Activated CD8-positive, alpha-beta memory T cell treated with anti-CD3 and anti-CD28 coated beads, Interleukin-2, amount 50 U/mL, for 48 hours (primary cell): ENCODE measurements at places on chromosomes 5 and 9.

GRCh38 chr5:52867809-52868208 is 80.1 kb downstream of the ITGA1 start:
- DNase-seq, result no peak

DNA sequence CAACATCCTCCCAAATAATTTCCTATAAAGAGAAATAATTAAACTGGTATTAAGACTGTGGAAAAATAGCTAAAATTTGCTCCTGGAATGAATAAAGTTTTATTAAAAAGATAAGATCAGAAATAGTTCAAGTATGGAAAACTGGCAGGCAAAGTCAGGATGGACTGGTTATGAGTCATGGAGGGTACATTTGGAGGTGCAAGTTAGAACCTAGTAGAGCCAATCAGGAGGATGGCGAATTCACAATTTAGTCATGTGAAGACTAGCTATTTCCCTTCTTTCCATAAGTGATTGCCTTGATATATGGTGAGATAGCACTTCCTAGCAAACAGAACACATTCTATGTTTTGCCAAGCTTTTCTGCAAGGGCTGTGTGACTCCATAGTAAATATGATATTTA is 1303.5 kb downstream of the EFNA5 start:
- no peak for DNase-seq

- DNase-seq, result peak; percentile 41
Measured at GRCh38 chr9:134606951-134607731, 34.5 kb upstream of the COL5A1 start.

DNA sequence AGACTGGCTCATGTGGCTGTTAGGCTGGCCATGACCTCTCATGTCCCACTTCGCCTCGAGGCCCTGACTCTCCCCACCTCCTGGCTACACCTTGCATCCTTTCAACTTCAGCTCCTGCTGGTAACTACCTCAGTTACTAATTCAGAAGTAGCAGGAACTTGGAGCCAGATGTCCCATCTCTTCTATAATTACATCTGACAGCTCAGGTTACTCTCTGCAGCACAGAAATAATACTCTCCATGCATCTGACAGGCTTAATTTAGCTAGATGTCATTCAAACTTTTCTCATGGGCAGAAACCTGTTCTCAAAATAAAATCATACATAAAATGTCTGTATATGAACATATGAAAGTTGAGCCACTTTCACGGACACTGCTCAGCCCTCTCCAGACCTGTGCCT is 92.2 kb upstream of the IL33 start:
- no peak for DNase-seq

DNA sequence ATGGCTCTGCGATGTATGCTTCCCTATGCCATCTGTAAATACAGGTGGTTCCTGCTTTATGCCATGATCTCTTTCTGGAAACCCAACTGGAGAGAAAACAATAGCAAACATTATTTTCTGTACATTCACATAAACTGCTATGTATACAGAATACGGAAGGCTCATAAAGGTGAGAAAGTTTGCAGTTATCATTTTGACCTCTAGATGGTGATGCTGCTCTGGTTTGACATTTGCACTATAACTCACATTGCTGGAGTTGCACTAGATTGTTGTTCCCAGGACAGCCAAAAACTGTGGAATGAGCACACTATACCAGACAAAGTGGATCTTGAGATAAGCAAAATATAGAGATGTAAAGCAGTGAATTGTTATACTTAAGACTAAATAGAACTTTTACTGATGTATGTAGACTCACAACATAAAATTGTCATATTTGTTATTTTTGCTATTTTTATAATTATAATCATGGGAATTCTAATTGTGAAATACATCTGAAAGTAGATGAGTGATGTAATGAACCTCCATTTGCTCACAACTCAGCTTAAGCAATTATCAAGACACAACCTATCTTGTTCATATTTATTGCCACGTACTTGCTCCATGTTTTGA is 246.5 kb downstream of the PTPRD start:
- DNase-seq, result no peak

DNA sequence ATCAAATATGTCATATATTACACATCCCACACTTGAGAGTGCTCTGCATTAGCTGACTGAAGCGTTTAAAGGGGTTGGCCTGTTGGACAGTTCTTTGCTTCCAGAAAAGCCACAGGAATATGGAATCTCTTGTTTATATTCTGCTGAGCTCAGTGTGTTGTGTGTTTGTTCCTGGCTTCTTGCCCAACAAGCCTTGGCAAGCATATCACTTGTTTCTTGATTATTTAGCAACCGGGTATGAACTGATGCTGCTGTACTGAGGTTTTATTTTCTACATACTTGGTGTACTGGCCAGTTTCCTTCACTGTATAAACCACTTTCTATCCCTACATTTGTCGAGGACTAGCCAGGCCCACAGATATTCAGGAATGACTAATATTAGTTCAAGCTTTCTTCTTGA is 378.9 kb downstream of the KCTD16 start:
- DNase-seq, result no peak

- no peak for DNase-seq
Measured at GRCh38 chr9:94882966-94883641, 156.6 kb downstream of the AOPEP start.

DNA sequence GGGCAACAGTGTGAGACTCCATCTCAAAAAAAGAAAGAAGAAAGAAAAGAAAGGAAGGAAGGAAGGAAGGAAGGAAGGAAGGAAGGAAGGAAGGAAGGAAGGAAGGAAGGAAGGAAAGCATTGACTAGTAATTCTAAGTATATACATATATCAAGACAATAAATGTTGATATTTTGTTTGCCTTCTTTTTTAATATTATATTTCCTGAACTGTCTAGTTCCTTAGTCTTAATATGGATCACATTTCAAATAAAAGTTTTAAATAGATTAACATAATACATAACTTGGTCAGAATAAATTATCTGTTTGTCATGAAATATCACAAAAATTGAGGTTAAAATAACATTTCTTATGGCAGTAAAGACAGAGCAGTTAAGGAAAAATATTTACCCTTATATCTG is 1448.4 kb upstream of the C9orf72 start:
- no peak for DNase-seq

DNA sequence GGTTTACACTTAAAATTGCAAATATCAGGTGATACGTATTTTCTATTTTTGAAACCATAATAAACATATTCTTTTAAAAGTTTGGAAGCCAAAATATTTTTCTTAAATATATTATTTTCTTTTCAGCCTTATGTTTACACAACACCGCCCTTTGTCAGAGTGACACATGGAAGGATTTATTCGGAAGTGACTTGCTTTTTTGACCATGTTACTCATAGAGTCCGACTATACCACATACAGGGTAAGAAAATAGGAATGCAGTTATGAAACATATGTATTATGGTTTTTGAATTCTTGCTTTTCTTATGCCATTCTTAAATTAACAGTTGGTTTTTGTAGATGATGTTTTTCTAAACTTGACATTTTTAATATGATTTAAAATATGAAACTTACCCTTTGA is 133.9 kb downstream of the MAN2A1 start:
- no peak for DNase-seq

- no peak for DNase-seq
Measured at GRCh38 chr5:151285683-151286082, 17.9 kb downstream of the SLC36A3 start.

GRCh38 chr5:145484158-145484557 is 351.0 kb downstream of the PRELID2 start:
- no peak for DNase-seq

DNA sequence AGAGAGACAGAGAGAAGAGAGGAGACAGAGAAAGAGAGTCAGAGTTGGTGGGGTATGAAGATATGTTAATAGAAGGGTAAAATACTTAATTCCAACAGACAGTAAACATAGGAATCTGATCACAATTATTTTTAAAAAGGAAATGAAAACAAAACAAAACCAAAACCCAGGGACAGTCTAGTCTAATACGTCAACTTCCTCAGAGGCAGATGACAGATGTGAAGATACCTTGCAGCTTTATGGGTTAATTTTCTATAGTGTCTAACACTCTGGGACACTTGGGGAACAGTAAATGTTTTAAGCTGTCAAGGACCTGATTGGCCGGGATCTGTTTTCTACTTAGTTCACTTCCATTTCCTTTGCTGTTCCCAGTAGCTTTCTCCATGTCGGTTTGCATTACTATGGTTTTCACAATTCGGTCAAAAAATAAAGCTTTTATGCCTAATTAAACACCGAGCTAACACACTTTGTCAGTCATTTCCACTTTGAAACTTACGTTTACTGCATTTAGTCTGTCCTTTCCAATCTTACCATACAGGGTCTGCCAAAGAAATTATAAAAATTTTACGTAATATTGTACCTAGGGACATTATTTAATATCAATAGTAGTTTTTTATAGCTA is 216.5 kb downstream of the MCTP1 start:
- DNase-seq, result no peak
